ENCODE measurements at places on chromosomes 5 and 9.

GRCh38 chr5:137822158-137822764, 45.4 kb upstream of the MYOT start:
- DNase-seq = no peak

DNA sequence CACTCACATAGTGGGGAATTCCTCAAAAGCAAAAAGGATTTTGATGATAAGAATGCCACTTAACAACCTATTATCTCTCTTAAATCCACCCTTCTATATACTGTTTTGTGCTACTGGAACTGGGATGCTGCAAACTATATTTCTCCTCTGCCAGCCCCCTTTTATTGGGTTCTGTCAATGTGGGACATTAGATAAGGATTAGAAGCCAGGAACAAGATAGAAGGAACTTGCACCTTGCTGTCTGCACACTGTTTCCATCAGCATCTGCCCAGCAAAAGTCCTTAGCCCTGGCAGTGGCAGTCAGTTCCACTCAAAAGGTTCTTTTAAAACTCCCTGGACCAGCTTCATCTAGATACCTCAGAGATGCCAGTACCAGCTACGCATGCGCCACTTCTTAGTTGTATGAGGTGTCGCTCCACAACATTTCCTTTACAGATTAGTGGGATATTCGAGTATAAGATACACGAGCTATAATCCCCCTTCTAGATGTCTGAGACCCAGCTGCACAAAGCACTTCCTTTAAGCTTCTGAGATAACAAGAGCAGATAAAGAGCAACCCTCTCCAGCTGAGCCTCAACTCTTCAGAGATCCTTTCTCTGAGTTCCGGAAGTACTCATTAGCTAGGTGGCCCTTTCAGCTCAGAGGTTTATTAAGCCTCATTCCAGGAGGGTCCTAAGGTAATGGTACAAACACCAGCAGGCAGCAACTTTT, 45.3 kb downstream of the CERT1 start:
- no peak for DNase-seq

GRCh38 chr9:113526841-113527240, 63.3 kb downstream of the RGS3 start:
- DNase-seq = no peak

DNA sequence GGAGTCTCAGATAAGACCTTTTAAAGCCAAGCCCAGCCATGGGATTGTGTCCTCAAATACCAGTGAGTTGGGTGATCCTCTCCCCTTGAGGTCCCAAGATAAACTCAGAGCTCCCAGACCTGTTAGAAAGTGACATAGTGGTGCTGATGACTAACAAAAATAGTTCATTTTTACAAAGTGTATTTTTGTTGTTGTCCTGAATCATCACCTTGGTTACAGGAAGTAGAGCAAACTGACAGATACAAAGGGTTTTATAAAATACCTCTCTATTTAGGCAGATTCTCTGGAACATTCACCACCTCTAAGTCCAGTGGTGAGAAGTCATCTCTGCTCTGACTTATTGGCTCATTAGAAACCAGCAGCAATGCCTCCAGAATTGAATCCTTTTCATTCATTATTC, 259.3 kb downstream of the CEMIP2 start:
- no peak for DNase-seq

DNA sequence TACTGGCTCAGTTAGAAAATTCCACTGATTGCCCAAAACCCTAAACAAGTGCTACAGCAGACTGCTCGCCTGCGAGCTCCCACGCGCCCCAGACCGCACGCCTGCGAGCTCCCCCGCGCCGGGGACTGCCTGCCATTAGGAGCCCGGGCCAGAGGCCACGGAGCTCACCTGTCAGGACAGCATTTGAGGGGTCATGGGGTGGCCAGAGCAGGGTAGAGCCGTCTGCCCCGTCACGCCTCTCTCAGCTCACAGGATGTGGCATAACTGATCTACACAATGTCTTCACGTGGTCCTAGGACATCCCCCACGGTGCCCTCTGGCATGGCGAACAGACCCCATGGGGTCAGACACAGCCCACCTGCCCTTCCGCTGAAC, 29.1 kb upstream of the LRRC14B start:
- no peak for DNase-seq

DNA sequence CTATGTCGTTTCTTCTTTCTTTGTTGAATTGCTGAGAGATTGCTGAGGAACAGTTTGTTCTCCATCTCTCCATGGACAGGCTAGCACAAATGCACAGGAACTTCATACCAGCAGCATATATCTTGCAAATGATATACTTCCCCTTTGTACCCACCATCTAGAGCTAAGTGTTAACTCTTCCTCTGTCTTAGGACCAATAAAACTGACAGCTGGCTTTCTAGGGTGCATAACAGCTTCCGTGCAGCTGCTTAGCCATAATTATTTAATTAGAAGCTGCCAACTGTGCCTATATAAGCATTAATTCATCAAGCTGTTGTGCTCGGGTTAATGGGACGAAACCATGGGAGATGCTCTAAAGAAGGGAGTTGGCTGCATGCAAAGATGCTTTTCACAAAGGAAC, 38.7 kb downstream of the KCTD16 start:
- DNase-seq = no peak

DNA sequence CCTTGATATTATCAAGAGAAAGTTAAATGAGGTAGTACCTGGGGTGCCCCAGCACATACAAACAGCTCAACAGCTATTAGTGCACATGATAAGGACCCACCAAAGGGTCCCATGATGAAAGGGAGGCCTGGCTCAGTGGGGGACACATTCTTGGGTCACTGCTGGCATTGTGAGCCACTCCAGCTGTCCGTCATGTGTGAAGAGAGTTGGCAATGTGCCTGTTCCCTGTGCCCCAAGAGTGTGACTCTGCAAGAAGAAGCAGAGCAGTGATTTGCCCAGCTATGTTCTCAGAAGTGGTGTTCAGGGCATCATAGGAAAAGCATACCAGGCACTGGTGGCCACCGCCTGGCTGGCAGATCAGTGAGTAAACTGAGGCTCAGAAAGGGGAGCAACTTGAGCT, 37.1 kb upstream of the TDRD7 start:
- DNase-seq = no peak

GRCh38 chr5:167305591-167306213, 985.7 kb upstream of the WWC1 start:
- no peak for DNase-seq

DNA sequence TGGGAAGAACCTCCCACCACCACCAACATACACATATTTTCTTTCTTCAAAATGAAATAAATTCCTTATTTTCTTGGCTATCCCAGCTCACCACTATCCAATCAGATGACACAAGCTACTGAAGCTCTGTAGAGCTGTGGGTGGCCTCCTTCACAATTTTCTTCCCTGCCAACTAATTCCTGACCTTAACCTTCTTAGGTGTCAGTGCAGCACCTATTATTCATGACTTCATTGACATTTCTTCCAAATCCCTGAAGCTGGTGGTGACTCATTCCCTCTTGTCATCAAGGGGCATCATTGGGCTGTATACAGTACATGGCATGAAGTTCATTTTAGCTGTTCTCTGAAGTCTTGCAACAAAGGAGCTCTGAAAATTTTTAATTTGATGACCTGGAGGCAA, 42.0 kb upstream of the ADRA1B start:
- DNase-seq = no peak

GRCh38 chr9:124257844-124258606, at the start of gene NEK6:
Gene NEK6 (plus strand): TSS chr9:124257949. CDS start chr9:124301965, 44,016 bp downstream.
- DNase-seq = peak; percentile 31

DNA sequence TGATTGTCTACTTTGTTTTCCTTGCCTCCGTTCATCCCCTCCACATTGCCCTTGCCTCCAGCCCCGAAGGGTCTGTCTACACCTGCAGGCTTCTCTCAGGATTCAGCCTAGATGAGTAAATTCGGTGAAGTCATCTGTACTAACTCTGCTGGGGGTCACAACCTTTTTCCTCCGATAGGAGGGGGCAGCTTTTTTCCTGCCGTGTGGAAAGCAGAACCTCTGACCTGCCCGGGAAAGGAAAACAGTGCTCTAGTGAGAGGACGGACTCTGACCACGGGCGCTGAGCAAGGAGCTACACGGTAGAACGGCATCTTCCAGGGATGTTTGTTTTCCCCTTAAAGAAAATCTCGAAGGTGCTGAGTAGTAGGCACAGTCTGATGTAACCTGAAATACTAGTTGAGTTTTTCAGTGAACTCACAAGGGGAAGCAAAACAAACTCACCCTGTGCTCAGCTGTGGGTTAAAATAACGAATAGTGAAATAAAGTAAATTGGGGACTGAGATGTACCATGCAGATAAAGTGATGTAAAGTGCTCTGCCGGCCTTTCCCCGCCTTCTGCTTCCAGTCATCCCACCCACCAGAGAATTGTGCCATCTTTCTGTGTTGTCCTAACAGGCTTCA, 281.8 kb downstream of the AOPEP start:
- DNase-seq = no peak

- no peak for DNase-seq
Observed at GRCh38 chr5:174378121-174378874, 332.8 kb downstream of the NSG2 start.

GRCh38 chr5:146758938-146759337, 119.6 kb downstream of the PPP2R2B start:
- no peak for DNase-seq

DNA sequence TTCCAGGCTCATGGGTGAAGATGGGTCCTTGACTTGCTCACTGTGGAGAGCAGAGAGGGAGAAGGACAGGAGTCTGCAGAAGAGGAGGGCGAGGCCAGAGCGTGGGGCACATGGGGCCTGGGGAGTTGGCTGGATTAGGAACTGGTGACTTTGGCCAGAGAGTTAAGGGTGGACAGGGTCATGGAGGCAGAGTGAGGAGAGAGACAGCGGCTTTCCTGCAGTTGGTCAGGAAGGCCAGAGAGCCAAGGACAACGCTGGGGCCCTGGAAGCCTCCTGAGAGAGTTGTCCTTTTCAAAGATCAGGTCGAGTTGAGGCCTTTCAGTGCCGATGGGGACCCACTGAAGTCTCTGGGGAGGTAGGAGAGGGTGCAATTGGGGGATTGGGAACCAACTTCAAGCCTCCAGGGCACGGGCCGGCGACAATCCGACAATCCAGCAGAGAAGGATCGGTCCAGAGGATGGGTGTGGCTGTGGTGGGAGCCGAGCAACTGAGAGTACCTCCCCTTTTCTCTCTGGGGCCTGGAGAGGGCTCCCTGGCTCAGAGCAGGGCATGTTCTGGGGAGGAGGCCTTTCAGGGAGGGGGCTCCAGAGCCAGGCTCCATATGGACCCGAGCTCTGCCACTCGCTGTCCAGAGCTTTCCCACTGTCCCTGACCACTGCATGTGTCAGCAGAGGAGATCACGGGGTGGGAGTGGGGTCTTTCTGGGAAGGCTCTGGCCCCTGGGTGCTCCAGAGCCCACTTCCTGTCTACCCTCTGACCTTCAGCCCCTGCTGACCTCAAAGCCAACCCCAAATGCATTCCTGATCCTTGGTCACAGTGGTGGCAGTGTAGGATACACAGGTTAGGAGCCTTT, 7.5 kb upstream of the PHYHD1 start:
- no peak for DNase-seq

DNA sequence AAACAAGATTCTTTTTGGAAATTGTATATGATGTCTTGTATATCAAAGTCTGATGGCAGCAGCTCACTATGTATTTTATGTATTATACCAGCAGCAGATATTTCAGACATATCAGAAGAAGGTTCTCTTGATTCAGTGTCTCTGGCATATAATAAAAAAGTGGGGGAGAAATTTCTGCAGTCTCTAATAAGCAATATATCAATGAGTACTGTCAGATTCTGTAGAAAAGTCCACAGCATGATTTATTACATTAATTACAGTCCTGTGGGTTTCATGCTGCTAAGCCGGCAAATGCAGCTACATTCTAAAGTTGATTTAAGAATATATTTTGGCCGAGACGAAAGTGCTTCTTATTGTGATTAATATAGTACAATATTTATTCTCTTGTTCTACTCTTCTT, 113.1 kb downstream of the KIAA1958 start:
- no peak for DNase-seq

DNA sequence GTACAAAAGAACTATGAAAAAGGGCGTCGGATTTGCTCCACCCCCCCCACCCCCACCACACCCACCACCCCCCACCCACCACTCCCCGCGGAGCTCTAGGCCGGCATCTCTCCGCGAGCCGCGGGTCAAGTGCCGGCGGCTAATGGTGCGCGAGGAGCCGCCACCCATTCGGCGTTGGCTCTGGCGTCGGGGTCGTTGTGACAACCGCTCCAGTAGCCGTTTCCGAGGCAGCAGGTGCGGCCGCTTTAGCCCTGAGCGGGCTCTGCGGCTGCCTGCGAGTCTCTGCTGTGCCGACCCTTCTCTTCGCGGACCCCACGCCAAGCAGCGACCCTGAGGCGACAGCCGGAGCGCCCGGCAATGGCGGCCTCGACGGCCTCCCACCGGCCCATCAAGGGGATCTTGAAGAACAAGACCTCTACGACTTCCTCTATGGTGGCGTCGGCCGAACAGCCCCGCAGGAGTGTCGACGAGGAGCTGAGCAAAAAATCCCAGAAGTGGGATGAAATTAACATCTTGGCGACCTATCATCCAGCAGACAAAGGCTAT, at the start of gene PPP1R2B:
TSS of gene PPP1R2B (plus strand) at position 90 of the 546 bp plus-strand sequence. CDS start at position 358, 268 bp downstream.
- no peak for DNase-seq
